ENCODE measurements at places on chromosomes 11 and 22.

GRCh38 chr11:92955860-92956259 lies 13.6 kb upstream of the MTNR1B start:
- no peak for DNase-seq

- DNase-seq: no peak
Measured at GRCh38 chr11:8838248-8838647, 72.7 kb upstream of the AKIP1 start.

DNA sequence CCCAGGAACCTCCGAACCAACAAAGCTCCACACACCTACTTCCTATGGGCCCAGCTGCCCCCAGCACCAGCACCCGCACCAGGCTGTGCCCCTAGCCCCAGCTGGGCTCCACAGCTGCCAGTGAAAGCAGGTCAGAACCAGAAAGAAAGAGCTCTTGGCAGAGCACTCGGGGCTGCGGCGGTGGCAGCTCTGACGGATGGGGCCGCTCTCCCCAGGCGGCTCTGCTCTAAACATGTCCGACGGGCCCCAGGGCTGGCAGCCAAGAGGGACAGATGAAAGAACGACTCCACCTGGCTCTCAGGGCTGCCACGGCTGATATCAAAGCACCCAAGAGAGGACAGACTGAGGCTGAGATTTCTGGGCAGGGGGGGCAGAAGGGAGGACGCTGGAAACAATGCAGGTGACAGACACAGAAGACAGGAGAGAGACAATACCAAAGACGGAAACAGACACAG lies 25.7 kb downstream of the LRFN4 start:
- DNase-seq: no peak

DNA sequence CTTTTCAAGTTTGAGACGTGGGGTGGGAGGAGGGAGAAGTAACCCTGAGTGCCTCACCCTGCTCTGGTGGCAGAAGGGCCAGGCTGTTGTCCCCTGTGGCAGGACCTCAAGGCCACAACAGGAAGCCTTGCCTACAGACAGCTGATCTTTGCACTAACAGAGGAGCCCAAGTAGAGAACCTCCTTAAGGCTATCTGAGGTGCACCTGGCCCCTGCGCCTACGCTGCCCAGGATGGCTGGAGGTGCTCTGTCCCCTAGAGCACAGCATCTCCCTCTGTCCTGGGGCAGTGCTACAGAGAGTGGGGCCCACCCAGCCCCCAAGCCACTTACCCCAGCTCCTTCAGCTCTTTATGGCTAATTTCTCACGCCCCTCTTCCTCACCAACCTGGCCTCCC lies 27.0 kb downstream of the MYO7A start:
- no peak for DNase-seq

- no peak for DNase-seq
Measured at GRCh38 chr11:14350215-14350614, 8.8 kb downstream of the RRAS2 start.

GRCh38 chr22:38973289-38974169 lies 8.6 kb upstream of the APOBEC3B start:
- peak; percentile 35 for DNase-seq

GRCh38 chr11:44833221-44833876 lies 106.6 kb downstream of the TSPAN18 start:
- no peak for DNase-seq

DNA sequence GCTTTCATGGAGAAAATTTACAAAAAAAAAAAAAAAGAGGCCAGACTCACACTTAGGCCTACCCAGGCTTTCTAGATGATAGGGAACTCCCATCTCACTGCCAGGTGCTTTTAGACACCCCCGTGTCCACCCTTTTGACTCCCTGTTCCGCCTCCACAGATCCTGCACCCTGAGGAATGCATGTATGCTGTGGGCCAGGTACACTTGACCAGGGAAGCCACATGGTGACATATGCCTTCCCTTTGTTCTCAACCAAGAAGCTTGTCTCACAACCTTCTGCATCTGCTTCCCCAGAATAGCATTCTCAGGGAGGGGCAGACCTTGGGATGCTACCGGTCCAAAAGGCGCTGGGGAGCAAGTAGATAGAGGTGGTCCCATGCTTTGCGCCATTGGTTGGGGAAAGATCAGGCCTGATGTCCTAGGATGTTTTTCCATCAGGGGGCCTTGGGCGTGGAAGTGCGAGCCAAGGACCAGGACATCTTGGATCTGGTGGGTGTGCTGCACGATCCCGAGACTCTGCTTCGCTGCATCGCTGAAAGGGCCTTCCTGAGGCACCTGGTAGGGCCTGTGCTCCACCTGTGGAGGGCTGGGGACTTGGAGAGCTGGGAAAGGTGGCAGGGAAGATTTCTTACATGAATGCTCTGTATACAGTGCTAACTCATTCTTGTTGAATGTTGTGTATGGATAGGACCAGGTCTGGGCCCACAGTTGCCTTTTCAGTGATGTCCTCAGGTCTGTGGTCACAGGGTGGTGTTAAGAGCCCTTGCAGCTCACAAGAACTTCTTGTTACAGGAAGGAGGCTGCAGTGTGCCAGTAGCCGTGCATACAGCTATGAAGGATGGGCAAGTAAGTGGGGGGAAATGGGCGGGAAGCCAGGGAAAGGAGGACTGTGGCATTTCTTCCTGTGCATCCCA lies 7.5 kb downstream of the HMBS start:
- DNase-seq: no peak

DNA sequence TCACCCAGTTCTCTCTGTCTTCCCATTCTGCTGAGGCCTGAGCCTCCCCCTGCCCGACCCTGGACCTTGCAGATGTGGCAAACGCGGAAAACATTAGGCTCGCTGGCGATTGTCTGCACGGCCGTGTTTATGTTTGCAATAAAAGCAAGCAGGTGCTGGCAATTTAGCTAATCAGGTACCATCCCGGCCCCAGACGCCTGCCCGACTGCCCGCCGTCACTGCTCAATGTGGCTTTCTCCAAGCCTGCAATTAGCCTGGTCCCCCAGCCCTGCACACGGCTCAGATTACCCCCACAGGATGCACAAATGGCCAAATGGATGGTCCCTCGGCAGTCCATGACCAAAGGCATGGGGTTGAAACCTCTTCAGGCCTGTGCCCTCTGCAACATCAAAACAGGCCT lies 259.7 kb downstream of the MN1 start:
- DNase-seq: no peak

- no peak for DNase-seq
Measured at GRCh38 chr11:105367129-105367528, 227.6 kb upstream of the CARD18 start.

GRCh38 chr11:95245581-95245980 lies 14.6 kb upstream of the SESN3 start:
- DNase-seq: no peak

DNA sequence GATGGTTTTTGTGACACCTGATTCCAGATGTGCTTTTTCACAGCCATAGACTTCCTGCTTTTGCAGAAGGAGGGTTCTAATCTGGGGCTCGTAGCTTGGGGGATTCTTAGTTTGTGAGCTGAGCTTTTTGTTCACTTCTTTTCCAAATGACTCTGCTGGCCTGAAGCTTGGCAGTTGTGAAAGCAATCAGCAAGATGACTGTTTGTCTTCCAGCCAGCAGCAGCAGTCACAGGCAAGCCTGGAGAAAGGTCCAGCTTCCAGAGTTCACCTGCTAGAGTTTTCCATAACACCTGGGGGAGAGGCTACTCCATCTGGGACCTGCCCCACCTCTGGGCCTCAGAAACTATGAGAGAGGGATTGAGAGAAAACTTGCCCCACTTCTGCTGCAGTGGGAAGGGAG lies 4.1 kb downstream of the MARK2 start:
- no peak for DNase-seq

GRCh38 chr11:76762356-76762752 lies 20.8 kb upstream of the TSKU start:
- no peak for DNase-seq

GRCh38 chr11:18332891-18333290 lies 10.5 kb downstream of the GTF2H1 start:
- no peak for DNase-seq

DNA sequence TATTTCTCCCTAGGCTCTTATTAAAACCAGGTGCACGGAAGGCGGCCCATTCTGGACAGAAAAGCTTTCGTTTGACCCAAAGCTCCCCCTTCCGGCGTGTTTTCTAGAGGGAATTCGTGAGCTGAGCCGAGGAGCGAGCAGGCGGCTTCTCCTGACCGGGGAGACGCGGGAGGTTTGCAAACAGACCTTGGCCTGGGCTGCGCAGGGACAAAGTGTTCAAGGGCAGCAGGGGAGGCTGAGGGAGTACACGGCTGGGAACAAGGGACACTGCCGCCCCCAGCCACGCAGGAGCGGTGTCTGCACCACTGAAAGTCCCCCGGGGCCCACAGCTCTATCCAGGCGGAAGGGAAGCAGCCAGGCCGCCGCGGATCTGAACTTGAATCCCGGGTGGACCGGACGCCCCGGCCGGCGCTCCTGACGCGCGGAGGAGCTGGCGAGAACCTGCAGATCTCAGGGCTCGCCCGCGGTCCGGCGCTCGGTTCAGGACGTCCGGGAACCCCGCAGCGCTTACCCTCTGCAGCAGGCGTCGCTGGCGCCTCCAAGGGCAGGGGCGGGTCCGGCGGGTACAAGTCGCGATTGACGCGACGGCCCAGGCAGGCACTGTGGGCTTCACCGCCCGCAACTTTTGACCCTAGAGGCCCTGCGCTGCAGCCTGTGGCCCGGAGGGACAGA lies 101.9 kb downstream of the WT1 start:
- no peak for DNase-seq

GRCh38 chr22:35634015-35634414 lies 14.2 kb upstream of the APOL6 start:
- no peak for DNase-seq

DNA sequence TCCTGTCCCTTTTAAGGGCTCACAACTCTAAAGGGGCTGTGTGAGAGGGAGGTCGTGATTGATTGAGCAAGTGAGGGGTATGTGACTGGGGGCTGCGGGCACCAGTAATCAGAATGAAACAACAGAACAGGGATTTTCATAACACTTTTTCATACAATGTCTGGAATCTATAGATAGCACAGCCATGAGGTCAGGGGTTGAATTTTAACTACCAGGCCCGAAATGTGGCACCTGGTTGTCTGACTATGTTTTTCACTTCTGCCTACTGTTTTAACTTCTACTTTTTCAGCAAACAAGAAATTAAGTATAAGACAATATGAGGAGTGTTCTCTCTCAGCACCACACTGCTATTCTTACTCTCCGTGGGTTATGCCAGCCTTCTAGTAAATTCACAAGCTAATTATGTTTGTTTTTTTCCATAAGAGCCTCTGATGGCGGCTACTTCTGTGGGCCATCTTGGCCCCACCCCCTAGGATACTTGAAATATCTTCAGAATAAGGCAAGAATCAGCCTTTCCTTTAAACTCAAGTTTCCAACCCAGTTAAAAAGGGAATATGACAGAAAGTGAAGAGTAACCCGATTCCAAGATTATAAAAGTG lies 552.8 kb upstream of the CHORDC1 start:
- DNase-seq: no peak

- no peak for DNase-seq
Measured at GRCh38 chr11:79437981-79438630, 2.7 kb downstream of the TENM4 start.

DNA sequence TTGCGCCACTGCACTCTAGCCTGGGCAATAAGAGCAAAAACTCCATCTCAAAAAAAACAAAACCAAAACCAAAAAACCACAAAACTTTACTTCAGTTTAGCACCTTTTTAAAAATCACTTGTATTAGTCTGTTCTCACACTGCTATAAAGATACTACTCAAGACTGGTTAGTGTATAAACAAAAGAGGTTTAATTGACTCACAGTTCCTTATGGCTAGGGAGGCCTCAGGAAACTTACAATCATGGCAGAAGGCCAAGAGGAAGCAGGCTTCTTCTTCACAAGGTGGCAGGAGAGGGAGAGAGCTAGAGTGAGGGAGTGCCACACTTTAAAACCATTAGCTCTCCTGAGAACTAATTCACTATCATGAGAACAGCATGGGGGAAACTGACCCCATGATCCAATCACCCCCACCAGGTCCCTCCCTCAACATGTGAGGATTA lies 261.3 kb downstream of the TMEM135 start:
- DNase-seq: no peak

DNA sequence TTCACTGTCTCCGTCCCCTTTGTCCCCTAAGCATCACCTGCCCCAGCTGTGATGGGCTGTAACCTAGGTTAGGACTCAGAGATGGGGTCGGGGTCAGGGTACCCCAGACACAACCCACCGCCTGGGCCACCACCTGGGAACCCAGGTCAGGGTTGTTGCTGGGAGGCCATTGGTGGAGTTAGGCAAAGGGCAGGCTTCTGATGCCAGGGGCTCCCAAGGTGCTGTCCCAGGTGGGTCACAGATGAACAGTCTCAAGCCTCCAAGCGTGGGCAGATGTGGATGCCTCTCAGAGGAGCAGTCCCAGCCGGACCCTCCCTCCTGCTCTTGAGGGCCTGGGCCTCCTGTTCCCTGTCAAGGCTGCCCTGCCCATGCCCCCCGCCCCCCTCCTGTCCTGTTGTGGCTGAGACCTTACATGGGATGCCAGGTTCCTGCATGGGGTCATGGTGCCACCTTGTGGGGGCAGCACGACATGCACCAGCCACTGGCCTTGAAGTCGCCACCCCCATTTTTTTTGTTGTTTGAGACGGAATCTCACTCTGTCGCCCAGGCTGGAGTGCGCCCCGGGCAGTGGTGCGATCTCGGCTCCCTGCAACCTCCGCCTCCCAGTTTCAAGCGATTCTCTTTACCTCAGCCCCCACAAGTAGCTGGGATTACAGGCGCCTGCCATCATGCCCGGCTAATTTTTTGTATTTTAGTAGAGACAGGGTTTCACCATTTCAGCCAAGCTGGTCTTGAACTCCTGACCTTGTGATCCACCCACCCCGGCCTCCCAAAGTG lies 12.1 kb downstream of the GATD1 start:
- peak; percentile 49 for DNase-seq

GRCh38 chr11:82321206-82321605 lies 412.5 kb downstream of the FAM181B start:
- no peak for DNase-seq
